Cortex of kidney (tissue), 1 donor: ENCODE measurements at places on chromosomes 2 and 18.

GRCh38 chr2:238845583-238846377 lies 2.1 kb upstream of the TWIST2 start:
- no peak for DNase-seq

DNA sequence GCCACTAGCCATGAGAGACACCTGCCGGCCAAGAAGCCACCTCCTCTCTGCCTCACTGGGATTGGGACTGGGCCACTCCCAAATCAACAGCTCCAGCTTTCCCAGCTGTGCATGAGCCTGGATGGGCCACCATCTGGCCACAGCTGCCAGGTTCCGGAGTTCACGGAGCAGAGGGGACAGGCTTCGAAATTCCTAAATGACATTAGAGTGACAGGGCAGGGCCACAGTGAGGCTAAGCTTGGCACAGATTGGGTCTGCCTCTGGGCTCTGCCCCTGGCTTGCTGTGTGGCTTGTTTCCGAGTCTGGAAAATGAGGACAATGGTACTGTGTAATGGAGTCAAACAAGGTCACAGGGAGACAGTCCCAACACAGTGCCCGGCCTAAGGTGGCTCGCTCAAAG lies 6.5 kb downstream of the DIPK1C start:
- DNase-seq: no peak

- DNase-seq: no peak
Observed at GRCh38 chr2:12948961-12949353, 232.2 kb downstream of the TRIB2 start.

GRCh38 chr2:119137502-119137901 lies 21.0 kb downstream of the C1QL2 start:
- no peak for DNase-seq

DNA sequence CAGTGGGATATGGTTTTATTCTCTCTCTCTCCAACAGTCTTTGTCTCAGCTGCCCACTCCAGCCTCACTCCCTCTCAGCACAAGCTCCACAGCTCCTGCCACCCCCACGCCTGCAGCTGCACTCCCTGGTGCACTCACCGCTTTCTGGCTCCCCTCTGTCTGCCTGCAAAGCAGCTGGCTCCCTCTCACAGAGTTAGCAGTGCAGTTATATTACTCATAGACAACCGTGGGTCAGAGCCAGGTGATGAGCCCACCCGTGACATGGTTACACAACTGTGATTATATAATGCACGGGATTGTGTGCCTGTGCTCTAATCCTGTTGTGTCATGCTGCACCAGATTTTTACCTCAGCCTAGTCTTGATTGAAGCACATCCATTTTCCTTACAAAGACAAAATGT lies 276.9 kb upstream of the CHAC2 start:
- DNase-seq: no peak

DNA sequence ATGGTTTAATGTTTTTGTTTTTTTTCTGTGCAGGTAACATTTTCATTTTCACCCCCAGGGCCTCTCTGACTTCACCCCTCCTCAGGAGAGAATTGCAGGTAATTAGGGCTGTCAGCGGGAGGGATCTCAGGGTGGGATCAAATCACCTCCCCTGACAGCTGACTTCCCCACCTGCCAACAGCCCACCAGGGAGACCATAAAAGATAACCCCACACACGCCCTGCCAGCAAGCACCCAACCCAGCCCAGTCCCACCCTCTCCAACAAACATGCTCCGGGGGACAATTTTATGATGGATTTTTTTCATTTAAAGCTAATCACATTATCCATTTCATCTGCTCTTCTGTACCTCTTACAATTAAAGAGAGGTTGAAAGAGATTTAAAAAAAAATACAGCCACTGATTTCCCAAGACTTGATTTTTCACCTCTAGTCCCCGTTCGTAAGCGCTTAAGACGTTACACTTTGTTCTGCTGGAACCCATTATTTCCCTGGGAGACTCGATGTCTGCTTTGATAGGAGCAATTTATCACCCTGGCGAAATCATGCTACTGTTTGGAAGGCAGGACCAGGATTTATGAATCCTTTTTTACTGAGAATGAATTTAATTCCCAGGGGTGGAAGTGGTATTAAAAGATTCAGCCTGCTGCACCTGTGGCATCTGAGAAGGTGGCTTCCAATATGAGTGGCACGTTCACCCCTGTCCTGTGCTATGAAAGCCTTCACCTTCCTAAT lies 232.9 kb upstream of the ID2 start:
- DNase-seq: no peak

DNA sequence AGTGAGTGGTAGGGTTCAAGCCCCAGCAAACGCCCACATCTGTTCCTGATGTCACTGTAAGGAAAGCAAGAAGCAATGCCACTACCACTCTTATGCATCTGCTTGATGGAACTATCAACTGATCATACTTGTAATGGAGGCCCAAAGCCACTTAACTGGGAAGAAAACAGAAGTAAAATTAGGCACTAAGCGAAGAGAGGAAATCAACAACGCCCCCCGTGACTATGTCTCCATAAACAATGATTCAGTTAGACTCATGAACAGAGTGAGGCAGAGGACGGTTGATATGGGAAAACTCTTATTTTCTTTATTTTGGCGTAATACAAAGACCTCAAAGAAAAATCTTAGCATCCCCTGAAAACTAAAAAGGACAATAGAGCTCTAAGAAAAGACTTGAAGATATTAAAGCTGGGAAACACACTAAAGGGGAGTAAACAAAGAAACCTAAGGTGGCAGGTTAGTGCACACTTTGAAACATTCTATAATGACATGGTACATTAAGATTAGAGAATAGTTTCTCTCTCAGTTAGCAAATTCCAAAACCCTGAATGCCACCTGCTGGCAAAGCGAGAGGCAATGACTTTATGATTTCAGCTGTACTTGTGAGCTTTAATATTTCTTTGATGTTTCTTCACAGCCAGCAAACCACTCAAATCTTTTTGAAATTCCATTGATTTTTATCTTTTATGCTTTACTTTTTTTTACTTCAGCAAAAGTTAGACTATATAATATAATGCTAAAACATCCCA lies 86.5 kb downstream of the LRP2 start:
- no peak for DNase-seq

DNA sequence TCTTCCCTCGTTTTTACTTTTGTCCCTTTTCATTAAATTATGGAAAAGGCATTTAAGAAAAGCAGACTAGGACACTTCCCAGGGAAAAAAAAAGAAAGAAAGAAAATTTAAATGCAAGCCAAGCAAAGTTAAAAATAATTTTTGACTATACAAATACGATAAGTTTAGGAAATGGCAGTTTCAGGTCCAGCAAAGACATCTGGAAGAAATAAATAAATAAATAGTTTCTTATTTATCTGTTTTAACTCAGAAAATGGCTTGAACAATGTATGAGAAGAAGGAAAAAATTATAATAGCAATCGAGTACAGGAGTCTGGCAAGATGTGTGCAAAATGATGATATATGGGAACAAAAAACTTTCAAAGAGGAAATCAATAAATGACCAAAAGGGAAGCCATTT lies 114.6 kb upstream of the NCKAP5 start:
- DNase-seq: no peak

DNA sequence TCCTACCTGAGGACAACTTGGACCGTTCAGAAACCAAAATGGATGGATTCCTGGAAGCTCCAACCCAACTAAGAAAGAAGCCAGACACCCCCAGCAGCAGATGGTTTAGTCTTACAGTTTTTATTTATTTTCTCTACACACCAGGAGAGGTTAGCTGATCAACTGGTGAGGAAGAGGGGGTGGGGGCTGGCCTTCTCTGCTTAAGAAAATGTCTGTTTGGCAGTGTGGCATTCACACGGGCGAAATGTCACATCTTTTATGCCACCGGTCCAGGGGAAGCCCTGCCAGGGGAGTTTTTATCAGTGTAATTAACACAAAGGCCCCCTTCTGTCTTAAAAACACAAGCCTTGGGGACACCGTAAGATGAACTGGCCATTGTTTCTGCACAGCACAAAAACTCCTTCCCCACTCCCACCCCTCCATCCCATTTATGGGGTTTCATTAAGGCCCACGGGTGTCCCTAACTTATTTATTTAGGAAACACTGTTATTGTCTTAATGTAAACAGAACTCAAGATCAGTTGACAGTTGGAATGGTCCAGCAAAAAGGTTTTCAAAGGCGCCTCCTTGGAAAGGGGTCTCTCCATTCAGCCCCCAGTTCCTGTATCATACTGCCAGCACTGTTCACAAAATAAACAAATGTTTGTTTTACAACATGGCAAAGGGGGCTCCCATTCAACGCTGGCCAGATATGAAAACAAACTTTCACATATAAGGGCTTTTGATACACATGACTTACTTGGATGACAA lies 217.0 kb downstream of the C1D start:
- no peak for DNase-seq

GRCh38 chr2:241015439-241015838 lies 17.0 kb downstream of the SNED1 start:
- DNase-seq: no peak
